ENCODE measurements at places on chromosomes 12 and 14. TPM values are rescaled to one million over a fixed set of nuclear protein-coding genes. Genes with fewer than 3 reads are reported as not detected.

Gene GPR137C
- 0.57 TPM for total RNA-seq

Gene GUCY2C
- total RNA-seq: not detected

Gene KRT74
- total RNA-seq: 1.2 TPM

Gene SERPINA6
- total RNA-seq: not detected

Gene CMKLR1
- 40.7 TPM for total RNA-seq

Gene REP15
- total RNA-seq: not detected

Gene MBD6
- total RNA-seq: 130 TPM

Gene OTX2
- total RNA-seq: not detected

Gene ESRRB
- total RNA-seq: not detected

Gene PKP2
- total RNA-seq: 0.16 TPM

Gene SLC39A2
- not detected for total RNA-seq

Gene OAS1
- 16.5 TPM for total RNA-seq

Gene RFLNA
- total RNA-seq: 0.85 TPM

Gene TAS2R43
- total RNA-seq: 2.1 TPM

Gene RTL1
- total RNA-seq: not detected

Gene TMEM121
- 0.80 TPM for total RNA-seq

Gene CCDC60
- not detected for total RNA-seq

Gene ZFHX2
- 0.07 TPM for total RNA-seq

Gene INHBC
- 0.31 TPM for total RNA-seq

Gene PIWIL1
- total RNA-seq: not detected

Gene VDR
- 1.6 TPM for total RNA-seq

Gene KLRD1
- 688 TPM for total RNA-seq

Gene IFNG
- 248 TPM for total RNA-seq

Gene RPL10L
- total RNA-seq: not detected

Gene DEGS2
- total RNA-seq: 4.4 TPM

Gene OR6C2
- total RNA-seq: not detected

Gene COQ6
- total RNA-seq: 21.7 TPM

Gene ALX1
- not detected for total RNA-seq

Gene IAPP
- total RNA-seq: not detected

Gene MLEC
- total RNA-seq: 52.8 TPM

Gene LUM
- not detected for total RNA-seq

Gene TSPAN19
- total RNA-seq: not detected

Gene NKX2-1
- total RNA-seq: not detected

Gene ADAM20
- 0.38 TPM for total RNA-seq

Data from natural killer cell (primary cell).